ENCODE measurements at places on chromosomes 7 and 10.

DNA sequence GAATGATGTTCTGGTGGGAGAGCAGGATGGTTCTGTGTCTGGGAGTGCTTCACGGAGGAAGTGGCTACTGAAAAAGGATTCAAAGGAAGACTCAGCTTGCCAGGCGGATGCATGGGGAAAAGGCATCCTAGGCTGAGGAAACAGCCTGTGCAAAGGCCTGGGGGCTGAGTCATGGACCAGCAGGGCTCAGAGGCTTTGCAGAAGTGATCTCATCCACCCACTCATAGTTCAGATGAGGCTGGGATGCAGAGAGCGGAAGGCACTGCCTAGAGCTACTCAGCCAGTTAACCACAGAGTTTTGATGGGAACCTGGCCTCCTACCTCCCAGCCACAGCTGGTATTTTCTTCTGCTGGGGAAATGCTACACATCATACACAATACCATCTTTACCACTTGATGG lies 15.8 kb upstream of the ADAMTS14 start:
- no peak for DNase-seq

- DNase-seq, result no peak
Observed at GRCh38 chr10:117569610-117570390, 27.3 kb downstream of the EMX2 start.

- no peak for DNase-seq
Observed at GRCh38 chr10:118032564-118032963, 14.2 kb downstream of the RAB11FIP2 start.

DNA sequence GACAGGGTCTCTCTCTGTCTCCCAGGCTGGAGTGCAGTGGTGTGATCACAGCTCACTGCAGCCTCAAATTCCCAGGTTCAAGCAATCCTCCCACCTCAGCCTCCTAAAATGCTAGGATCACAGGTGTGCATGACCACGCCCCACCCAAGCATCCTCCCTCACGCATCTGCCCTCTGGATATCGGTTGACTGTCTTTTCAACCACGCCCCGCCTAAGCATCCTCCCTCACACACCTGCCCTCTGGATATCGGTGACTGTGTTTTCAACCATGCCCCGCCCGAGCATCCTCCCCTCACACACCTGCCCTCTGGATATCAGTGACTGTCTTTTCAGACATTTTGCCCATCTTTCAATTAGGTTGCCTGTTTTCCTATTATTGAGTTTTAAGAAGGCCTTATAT lies 140.5 kb downstream of the MAD1L1 start:
- no peak for DNase-seq

DNA sequence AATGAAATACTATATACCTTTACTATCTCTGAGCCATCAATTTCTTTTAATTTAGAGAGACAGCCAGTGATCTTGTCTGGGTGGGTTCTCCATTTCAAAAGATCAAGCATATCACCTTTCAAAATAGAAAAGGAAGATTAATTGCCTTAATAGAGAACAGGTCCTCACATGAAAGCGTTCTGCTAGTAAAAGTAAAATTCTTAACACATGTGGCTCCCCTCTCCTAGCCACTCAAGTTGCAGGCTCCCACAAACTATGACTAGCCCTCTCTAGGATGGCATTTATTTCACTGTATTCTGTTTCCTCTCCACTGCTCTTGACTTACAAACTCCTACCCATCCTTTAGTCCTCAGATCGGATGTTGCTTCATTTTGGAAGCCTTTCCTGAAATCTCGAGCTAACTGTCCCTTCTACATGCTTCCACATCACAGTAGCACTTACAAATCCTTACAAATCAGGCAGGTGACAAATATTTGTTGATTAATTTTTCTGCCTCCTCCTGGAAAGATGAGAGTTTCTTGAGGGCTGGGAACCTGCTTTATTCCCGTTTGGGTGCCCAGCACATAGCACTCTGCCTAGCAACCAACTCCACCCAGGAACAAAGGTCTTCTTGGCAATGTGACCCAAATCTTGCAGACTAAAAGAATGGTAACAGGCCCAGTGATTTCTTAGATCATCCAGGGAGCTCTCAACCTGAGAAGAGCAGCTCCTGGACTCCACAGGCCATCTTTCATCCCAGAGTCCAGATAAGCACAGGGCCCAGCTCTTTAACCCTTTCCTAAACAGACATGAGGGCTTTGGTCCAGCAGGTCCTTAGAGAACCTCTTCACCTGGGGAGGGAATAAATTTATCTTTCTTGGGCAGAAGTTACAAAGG lies 310.4 kb upstream of the IMMP2L start:
- DNase-seq, result no peak

DNA sequence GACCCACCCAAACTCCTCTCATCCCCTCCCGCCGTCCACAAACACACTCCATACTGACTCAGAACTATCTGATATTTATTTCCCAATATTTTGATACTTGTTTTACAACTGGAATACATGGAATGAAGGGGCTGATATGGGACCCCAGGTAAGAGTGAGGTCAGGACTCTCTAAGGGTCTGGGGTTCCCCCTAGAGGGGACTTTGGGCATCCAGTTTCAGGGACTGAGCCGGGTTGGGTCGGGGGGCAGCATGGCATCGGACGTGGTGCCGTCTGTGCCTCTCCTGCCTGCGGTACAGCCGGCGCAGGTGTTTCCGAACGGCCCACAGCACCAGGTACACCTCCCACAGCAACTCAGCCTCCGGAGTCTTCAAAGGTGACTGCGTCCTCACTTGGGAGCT lies 7.5 kb downstream of the SPACDR start:
- no peak for DNase-seq

DNA sequence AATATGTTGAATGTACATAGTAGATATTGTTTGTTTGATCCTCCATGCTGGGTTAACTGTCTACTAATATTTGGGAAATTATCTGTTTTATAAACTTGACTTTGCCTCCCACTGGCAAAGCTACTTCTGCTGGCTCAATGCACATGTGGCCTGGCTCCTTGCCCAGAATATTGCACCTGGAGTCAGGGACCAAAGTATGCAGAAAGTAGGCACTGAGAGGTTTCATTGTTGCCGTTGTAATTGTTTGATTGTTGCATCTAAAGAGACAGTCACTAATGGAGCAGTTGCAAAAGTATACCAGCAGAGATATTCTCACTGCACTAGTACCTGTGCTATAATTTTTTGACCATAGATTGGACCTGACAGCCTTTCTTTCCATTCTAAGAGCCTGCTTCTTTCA lies 137.8 kb upstream of the CNTNAP2 start:
- no peak for DNase-seq

DNA sequence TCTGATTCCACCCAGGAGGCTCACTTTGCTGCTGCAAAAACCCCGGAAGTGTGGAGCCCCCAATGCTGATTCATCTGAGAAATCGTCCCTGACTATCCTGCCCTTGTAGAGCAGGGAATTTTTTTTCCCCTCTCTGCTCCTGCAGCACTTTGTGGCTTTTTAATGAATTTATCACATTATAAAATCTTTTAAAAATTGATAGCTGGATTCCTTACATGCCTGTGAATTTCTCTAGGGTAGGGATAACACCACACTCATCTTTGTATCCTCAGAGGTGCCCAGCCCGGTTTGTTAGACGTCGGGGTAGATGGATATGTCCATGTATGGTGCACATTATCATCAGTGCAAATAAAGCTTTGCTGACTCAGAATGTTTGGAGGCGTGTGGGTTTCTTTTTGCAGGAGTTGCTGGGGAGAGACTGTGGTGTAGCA lies 185.7 kb downstream of the STK31 start:
- DNase-seq, result no peak

DNA sequence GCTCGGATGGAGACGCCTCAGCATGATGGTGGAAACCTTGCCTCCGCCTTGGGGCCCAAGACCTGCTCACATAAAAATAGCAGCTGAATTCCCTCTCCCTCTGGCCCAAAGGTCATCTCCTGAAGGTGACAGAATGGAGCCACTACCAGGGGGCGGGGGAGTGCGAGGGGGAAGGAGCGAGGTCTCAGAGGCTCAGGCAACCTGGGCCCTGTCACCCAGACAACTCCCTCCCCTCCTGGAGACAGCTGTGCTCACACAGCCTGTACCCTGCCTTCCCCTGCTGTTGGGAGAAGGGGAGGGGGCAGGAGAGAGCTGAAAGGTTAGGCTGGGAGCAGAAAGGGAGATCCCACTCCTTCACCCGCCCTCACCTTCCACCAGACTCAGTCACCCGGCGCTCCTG lies 173.0 kb upstream of the RHEB start:
- DNase-seq, result no peak

GRCh38 chr7:112238852-112239610 lies 32.5 kb downstream of the ZNF277 start:
- no peak for DNase-seq

DNA sequence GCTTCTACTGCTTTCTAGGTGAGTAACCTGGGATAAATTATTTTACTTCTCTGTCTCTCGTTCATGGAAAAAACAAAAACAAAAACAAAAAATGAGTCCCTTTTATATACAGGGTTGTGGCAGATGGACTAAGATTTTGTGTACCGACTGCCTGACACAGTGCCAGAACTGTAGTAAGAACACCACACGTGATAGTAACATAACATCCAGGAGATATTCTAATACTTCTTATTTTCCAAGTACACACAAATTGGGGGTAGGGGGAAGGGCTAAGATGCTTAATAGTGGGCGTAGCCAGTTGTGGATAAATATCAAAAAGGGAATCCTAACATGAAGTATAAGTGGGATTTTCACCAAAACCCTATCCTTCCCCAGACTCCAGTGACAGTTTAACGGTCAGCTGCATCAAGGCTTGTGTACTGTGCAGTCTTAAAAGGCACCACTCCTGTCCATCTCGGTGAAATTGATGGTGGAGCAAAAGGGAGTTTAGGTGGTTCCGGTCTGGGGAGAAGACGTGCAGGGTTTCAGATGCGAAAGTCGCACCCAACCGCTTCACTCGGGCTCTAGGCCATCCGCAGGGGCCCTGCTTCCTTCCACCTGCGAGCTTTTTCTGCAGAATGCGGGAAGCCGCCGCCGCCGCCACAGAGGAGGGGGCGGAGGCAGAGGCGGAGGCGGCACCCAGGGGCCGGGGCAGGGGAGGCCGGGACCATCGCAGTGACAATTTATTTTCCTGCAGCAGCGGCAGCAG lies at the start of gene STAMBPL1:
TSS of gene STAMBPL1 (plus strand) at position 712 of the 748 bp plus-strand sequence. CDS start 21,464 bp downstream, outside the sequence.
- DNase-seq, result peak; percentile 59

DNA sequence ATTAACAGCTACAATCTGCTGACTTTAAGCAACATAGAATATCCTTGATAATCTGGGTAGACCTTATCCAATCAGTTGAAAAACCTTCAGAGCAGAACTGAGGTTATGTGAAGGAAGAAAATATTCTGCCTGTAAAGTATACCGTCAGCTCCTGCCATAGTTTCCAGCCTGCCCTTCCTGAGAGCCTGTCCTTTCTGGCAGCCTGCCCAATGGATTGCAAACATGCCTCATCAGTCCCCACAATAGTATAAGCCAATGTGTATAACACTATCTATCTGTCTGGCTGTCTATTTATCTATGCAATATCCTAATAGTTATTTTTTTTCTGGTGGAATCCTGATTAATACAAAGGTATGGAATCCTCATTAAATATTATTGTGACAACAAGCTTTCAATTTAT lies 489.2 kb upstream of the KCND2 start:
- no peak for DNase-seq

GRCh38 chr10:49119746-49120145 lies 4.4 kb upstream of the VSTM4 start:
- DNase-seq, result no peak

DNA sequence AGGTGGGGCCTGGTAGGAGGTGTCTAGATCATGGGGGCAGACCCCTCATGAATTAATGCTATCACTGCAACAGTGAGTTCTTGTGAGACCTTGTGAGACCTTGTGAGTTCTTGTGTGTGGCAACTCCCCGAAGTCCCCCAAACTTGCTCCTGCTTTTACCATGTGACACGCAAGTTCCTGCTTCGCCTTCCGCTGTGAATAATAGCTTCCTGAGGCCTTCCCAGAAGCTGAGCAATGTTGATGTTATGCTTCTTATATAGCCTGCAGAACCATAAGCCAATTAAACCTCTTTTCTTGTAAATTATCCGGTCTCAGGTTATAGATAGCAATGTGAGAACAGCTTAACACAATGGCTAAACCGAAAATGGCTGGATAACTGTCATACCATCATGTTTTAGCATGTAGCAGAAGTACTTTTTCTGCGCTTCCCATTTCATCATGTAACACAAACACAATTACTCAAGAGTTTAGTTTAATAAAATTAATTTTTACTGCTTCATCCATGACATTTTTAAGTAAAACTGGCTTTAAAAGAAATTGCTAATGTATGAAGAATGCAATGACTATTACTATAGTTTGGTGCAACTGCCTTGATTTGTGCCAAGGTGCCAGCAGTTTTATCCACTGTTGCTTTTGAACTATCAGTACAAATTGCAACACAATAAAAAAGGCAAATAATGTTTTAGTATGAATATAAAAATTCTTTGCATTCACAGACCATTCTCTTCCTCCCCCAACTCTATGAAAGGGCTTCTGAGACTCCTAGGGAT lies 87.7 kb upstream of the TMEM168 start:
- DNase-seq, result no peak

- DNase-seq, result no peak
Observed at GRCh38 chr7:131170440-131171271, 157.0 kb upstream of the MKLN1 start.

DNA sequence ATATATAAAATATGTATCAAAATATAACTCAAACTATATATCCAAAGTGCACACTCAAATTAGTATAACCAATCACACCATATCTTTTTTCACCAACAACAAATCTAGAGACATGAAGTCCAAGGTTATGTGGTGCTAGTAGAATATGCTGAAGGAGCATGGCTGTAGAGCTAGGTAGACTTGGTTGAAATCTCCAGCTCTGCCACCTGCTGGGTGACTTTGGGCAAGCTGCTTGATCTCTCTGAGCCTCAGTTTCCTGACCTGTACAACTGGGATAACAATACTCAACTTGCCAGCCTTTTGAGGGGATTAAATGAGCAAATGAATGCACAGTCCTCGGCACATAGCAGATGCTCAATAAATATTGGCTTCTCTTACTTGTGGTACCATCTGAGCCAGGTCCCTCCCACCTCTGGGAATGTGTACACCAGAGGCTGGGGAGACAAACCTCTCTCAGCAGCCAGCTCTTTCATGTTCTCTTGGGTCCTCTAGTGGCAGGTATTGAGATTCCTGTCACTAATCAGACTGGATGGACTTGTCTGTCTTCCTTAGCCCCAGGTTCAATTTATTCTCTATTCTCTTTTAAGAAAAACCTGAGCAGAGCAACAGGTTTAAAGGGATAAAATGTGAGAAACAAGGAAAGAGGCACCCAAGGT lies 94.3 kb upstream of the PDE1C start:
- DNase-seq, result no peak

- no peak for DNase-seq
Observed at GRCh38 chr7:117863618-117864017, 9.6 kb downstream of the CTTNBP2 start.

GRCh38 chr7:43215061-43215460 lies 102.6 kb downstream of the HECW1 start:
- no peak for DNase-seq
